Thymus (tissue), 14 donors: ENCODE measurements at places on chromosomes 1 and 21.

GRCh38 chr1:173302890-173303829, 96.0 kb upstream of the TNFSF4 start:
- DNase-seq = no peak

DNA sequence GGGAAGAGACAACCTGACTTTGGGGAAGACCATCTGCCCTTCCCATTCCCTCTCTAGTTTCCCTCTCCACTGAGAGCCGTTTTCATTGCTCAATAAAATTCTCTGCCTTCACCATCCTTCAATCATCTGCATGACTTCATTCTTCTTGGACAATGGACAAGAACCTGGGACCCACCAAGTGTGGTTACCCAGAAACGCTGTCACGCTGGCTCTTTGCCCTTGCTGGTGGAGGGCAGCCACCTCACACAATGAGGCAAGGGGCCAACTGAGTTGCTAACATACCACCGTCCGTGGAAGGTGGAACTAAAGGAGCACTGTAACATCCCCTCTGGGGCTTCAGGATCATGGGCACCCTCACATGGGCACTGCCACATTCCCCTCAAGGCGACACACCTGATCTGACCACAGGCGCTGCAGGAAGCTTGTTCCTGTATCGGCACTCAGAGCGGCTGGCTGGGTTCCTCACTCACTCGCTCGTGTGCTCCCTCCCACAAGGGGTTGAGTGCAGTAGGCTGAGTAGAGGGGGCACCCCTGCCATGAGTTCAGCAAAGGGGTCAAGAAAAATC, 652.4 kb downstream of the PLPP3 start:
- DNase-seq = no peak

- DNase-seq = no peak
Observed at GRCh38 chr21:19461481-19462205, 1058.1 kb upstream of the TMPRSS15 start.

DNA sequence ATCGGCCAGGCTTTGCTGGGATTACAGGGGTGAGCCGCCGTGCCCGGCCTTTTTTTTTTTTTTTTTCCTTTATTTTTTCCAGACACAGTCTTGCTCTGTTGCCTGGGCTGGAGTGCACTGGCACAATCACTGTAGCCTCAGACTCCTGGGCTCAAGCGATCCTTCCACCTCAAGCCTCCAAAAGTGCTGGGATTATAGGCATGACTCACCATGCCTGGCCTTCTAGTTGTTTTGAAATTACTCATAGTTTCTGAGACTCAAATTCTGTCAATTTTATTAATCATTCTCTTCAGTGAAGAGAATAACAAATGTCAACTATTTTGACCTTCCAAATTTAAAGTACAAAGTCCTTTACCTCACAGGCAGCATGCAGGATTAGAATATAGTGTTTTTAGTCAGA, 374.5 kb downstream of the PLA2G4A start:
- DNase-seq = no peak

GRCh38 chr1:212237651-212238050, 47.6 kb upstream of the PPP2R5A start:
- DNase-seq = no peak

- DNase-seq = no peak
Observed at GRCh38 chr1:9025449-9025848, 774 bp downstream of the SLC2A7 start.

GRCh38 chr1:182615468-182616129, 11.4 kb upstream of the RGS16 start:
- no peak for DNase-seq

DNA sequence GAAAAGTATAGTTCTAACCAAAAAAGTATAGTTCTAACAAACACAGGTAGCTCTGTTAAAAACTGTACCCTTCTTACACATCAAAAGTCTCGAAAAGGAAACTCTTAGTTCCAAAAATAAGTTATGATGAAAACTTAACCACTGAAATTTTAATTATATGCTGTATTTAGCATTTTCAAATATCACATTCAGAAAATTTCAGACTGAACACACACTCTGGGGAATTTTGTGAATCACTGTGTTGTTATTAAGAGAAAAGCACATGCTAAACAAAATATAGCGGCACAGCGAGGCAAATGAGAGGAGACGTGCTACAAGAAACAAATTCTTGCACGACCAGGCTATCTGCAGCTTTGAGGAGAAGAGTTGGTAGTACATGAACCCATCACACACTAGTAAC, 30.4 kb downstream of the VAV3 start:
- no peak for DNase-seq

GRCh38 chr1:109361649-109362048, 36.1 kb downstream of the SORT1 start:
- DNase-seq = no peak

GRCh38 chr1:167706931-167707877, 14.6 kb upstream of the MPZL1 start:
- DNase-seq = no peak

DNA sequence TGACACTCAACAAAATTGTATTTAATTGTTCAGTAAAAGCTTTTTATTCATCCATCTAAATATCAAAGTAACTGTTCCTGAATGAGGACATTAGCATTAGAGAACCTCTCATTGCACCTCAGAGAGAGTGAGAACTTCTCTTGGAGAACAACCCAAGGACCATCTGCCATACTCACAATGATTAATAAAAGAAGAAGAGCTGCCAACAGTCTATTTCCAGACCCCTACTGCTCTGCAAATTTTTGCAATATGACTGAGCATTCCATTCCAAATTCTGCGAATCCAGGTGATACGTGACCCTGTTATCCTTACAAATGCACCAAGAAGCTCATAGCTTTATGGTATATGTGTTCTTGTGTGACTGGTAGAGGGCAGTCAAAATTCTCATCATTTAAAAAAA, 422.5 kb downstream of the NEGR1 start:
- no peak for DNase-seq

DNA sequence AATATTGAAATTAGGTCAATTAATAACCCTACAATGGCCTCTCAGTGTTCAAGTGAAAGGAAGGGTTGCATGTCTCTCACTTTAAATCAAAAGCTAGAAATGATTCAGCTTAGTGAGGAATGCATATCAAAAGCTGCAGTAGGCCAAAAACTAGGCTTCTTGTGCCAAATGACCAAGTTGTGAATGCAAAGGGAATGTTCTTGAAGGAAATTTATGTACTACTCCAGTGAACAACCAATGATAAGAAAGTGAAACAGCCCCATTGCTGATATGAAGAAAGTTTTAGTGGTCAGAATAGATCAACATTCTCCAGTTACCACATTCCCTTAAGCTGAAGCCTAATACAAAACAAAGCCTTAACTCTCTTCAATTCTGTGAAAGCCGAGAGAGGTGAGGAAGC, 10.0 kb downstream of the MAEL start:
- DNase-seq = no peak
